ENCODE measurements at places on chromosomes 12 and 14.

DNA sequence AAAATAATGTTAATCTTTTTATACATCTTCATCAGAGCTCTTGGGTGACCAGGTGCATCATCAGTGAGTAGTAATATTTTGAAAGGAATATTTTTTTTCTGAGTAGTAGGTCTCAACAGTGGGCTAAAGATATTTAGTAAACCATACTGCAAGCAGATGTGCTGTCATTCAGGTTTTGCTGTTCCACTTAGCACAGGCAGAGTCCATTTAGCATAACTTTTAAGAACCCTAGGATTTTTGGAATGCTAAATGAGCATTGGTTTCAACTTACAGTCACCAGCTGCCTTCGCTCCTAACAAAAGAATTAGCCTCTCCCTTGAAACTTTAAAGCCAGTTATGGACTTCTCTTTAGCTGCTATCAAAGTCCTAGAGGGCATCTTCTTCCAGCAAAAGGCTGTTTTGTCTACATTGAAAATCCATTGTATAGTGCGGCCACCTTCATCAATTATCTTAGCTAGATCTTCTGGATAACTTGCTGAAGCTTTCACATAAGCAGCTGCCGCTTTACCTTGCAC is 24.6 kb downstream of the RIMKLB start:
- DNase-seq = no peak

- no peak for DNase-seq
Measured at GRCh38 chr12:118358008-118358359, 14.7 kb downstream of the TAOK3 start.

DNA sequence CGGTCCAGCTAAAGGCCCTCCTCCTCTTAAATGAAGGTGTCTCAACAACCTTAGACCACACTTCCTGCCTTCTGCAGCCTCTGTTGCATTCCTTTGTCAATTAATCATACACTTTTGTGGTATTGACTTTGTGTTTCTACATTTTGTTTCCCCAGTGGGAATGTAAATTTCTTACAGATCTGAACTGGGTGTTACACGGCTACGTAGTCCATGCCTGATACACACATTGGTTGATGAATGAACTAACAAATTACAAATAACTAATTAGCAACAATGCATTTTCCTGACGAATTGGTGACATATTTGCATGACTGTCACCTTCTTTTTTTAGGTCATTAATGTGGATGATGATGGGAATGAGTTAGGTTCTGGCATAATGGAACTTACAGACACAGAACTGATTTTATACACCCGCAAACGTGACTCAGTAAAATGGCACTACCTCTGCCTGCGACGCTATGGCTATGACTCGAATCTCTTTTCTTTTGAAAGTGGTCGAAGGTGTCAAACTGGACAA is 15.2 kb upstream of the CCT2 start:
- no peak for DNase-seq

GRCh38 chr14:80926397-80927082 is 15.0 kb downstream of the CEP128 start:
- no peak for DNase-seq

DNA sequence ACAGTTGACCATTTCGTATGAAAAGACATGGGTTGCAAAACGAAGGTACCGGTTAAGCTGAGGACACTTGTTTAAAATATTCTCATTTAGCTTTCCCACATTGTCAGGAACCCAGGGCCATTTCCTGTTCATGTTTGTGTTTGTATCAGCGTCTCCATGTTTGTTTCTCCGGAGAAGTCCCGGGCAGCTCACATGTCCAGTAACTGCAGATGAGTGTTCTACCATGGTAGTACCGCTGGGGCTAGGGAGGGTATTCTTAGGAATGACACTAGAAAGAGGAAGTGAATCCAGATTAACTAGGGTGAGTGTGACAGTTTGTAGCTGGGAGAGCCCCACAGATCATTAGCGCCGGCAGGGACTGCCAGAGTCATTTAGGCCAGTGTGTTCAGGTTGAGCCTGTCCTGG is 50.0 kb upstream of the EVL start:
- DNase-seq = no peak

DNA sequence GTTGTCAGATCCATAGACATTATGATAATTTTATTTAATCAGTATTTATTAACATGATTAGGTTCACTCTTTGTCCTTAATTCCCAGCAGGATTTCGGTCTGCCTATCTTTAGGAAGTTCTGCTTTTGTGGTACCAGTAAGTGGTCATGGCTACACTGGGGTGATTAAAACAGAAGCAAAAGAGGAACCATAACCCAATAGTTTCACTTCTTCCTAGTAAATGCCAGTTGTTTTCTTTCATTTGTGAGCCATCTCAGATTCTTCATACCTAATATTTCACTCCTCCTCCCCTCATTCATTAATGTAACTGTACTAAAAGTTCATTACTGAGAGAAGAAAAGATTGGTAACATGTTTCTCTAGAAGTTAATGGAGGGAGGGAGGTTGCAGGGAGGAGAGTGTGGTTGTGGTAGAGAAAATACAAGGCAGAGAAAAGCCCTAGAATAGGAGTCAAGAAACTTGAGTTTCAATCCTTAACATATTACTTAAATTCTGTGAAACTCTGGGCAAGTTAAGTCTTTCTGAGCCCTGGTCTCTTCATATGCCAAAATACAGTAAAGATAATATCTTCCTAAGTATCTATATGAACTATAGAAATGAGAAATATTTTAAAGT is 101.2 kb downstream of the PEBP1 start:
- no peak for DNase-seq

GRCh38 chr14:31291210-31291609 is 83.6 kb upstream of the HECTD1 start:
- DNase-seq = no peak

DNA sequence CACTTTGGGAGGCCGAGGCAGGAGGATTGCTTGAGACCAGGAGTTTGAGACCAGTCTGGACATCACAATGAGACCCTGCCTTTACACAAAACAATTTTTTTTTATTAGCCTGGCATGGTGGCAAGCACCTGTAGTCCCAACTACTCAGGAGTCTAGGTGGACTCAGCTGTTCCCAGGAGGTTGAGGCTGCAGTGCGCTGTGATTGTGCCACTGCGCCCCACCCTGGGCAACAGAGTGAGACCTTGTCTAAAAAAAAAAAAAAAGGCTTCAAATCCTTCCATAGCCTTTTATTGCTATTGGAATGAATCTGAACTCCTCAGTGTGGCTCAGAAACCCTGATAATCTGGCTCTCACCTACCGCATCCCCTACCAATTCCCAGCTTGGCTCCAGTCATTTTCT is 26.1 kb downstream of the AK7 start:
- DNase-seq = no peak

- no peak for DNase-seq
Measured at GRCh38 chr14:103541709-103542604, 13.0 kb downstream of the TRMT61A start.

DNA sequence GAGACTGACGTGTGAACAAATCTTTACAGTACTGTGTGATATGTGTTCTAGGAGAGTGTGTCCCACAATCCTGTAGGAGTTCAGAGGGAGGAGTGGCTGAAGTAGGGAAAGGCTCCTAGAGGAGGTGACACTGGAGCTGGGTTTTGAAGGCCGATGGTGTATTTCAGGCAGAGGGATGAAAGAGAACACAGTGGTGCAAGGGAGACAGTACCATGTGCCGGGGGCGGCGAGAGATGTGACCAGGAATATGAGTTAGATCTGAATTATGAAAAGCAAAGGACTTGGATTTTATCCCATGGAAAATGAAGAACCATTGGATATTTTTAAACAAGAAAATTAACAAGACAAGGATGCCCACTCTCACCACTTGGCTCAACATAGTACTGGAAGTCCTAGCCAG is 77.0 kb upstream of the ESRRB start:
- no peak for DNase-seq

DNA sequence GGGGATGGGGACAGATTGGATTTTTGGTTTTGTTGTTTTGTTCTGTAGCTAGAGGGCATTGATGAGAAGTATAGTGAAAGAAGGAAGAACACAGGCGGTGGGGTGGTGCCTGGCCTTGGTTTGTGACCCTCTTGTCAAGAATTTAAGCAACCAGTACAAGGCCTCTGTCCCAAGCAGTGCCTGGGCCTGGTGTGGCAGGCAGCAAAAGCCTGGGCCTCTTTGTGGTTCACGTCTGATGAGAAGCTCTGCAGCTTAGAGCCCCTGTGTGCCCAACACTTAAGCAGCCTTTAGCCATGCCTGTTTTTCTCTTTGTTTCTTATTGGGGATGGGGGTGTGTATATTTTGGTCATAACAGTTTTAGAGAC is 98.0 kb downstream of the PPP2R5C start:
- no peak for DNase-seq

- DNase-seq = no peak
Measured at GRCh38 chr14:65776193-65776852, 363.8 kb downstream of the FUT8 start.

GRCh38 chr14:56741325-56741724 is 69.0 kb downstream of the OTX2 start:
- no peak for DNase-seq

Data from activated T-helper 1 cell treated with Interleukin-2 at 50 U/mL for 16 hours (primary cell).